ENCODE measurements at places on chromosomes 6 and 20. TPM values are rescaled to one million over a fixed set of nuclear protein-coding genes. Genes with fewer than 3 reads are reported as not detected.

DNA sequence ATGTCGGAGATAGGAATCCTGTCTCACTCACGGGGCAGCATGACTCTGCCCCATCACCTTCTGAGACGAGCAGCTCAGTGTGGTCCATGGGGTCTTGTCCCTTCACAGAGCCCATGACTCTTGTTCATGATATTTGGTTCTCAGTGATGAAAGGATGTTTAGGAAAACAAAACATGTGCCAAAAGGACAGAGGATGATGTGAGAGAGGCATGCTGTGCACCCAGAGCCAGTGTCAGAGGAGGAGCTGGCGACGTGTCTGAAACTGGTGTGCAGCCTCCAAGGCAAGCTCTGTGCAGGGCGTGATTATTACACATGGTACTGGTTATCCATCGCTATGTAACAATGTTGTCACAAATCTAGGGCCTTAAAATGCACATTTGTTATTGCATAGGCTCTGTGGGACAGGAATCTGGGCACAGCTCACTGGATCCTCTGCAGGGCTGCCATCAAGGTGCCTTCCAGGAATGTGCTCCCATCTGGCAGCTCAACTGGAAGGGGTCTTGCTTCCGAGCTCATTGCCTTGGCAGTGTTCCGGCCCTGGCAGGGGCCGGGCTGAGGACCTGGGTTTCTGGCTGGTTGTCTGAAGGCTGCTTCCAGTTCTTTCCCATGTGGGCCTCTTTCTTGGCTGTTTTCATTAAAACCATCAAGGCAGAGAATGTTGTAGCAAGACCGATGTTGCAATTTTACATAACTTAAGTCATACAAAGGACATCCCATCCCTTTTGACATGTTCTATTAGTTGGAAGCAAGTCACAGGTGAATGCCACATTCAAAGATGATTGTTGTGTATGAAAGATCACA is 175.4 kb downstream of the ERMARD start:
- DNase-seq: no peak

DNA sequence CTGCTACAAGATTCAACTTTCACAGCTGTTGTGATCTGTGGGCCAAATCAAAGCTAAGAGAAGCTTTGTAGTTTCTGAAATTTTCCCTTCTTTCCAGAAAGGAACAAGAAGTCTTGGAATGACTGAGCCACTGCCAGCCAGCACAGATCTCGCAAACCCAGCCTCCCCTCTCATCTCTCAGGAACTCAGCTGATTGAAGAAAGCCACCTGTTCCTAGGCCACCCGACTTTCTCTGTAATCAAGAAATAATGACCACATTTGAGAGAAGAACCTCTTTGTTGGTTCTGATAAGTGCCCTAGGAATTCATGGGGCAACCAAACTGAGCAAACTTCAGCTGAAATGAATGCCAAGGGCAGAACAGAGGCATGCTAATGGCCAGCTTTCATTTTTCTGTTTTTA is 61.7 kb downstream of the HDGFL1 start:
- DNase-seq: no peak

- no peak for DNase-seq
Observed at GRCh38 chr20:57350081-57350710, 859 bp upstream of the RAE1 start.

DNA sequence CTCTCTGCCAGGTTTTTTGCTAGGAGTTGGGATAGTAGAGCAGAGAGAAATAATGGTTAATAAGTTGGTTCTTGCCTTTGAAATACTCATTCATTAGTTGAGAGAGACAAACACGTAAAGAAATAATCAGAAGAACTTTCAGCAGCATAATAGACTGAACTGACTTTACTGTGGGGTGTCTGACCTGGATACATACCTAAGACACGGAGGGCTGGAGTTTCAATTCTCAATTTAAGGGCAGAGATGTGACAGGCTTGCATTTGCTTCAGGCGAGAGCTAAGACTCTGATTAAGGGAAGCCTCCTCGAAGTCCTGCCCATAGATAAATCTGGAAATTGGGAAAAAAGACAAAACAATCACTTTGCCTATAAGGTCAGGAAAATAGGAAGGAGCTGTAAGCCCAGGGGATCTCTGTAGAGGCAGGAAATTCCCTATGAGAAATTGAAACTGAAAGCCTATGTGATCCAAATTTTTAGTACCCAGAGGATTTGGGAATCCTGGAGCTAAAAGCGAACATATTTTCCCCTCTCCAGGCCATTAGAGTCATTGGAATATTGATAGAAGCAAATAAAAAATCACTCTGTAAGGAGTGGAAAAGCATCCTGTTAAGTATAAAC is 276.8 kb downstream of the PHACTR1 start:
- DNase-seq: no peak

GRCh38 chr6:143586557-143586956 is 75.0 kb upstream of the FUCA2 start:
- DNase-seq: no peak

GRCh38 chr6:43579171-43579570 is 3.2 kb downstream of the POLH start:
- no peak for DNase-seq

DNA sequence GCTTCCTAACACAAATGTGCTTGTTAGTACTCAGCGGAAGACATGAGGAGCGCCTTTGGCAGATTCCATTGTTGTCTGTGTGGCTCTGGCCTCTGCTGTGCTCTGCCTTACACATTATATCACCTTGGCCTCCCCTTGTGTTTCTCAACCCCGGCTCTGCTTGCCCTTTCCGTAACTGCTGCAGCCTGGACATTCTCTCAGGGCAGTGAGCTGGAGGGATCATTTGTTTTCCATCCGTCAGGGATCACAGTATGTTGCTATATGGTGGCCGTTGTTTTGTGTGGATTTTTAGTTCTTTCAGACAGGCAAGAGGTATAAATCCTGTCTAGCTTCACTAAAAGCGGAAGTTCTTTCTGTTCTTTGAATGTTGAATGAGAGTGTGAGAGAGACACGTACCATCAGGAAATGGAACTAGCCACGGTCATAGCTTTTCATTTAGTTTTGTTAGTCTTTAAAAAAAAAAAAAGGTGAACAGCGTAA is 175.1 kb downstream of the JARID2 start:
- no peak for DNase-seq

DNA sequence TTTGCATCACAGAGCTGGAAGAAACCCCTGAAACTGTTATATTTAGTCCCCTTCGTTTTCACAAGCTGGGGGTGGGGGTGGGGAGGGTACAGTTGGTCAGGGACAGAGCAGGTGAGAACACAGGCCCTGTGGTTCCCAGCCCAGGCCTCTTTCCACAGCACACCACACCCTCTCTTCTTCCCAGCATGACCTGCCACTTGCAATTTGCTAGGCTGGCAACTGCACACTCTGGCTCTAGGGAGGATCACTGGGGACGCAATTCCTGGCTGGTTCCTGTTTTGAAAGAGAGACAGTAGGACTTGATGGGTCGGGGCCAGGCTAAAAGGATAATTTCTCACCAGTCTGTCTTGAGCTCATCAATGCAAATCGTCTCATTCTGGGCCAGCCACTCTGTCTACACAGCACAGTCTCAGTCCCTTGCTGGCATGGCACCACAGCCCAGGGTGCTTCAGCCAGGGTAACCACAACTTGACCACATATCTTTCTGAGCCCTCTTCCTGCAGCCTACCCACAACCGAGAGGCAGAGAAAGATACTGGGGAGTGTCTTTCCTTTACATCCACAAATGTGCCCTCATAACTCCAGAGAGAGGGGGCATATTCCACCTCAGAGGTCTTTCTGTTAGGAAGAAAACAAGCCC is 41.7 kb upstream of the EMILIN3 start:
- peak; percentile 7 for DNase-seq

The NR2E1 gene
- not detected for total RNA-seq

The PACSIN1 gene
- 6.6 TPM for total RNA-seq

Data from natural killer cell (primary cell).